Fibroblast of upper back skin (primary cell): ENCODE measurements at places on chromosomes 5 and 9.
A peak's percentile ranks its signal among the peaks of the same experiment; 100 is the strongest.

GRCh38 chr5:95803271-95804148, 19.0 kb downstream of the GLRX start:
- no peak for DNase-seq

- DNase-seq, result peak; percentile 93
Observed at GRCh38 chr5:96257904-96258303, 175.1 kb downstream of the PCSK1 start.

DNA sequence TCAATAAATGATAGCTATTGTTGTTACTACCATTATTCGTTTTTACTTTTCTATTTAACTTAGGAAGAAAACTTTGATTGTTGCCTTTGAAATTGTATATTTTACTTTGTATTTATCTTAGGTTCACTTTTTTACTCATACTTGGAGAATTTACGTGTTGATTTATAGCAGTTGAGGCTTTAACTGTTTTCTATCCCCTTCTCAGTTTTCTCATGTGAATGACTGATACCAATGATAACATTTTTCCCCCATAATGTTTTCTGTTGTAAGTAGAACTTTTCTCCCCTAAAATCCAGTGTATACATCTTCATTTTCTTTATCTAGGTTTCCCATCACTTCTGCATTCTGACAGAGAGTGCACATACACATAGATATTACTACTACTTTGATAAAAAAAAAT, 54.4 kb downstream of the FSD1L start:
- DNase-seq, result no peak

GRCh38 chr5:178247481-178248456, 15.2 kb upstream of the PHYKPL start:
- no peak for DNase-seq

- DNase-seq, result no peak
Observed at GRCh38 chr9:99582814-99583213, 238.9 kb upstream of the NR4A3 start.

GRCh38 chr5:159861086-159861485, 55.2 kb upstream of the ADRA1B start:
- DNase-seq, result peak; percentile 33

GRCh38 chr5:21159510-21160059, 1171.6 kb upstream of the CDH18 start:
- DNase-seq, result peak; percentile 18

DNA sequence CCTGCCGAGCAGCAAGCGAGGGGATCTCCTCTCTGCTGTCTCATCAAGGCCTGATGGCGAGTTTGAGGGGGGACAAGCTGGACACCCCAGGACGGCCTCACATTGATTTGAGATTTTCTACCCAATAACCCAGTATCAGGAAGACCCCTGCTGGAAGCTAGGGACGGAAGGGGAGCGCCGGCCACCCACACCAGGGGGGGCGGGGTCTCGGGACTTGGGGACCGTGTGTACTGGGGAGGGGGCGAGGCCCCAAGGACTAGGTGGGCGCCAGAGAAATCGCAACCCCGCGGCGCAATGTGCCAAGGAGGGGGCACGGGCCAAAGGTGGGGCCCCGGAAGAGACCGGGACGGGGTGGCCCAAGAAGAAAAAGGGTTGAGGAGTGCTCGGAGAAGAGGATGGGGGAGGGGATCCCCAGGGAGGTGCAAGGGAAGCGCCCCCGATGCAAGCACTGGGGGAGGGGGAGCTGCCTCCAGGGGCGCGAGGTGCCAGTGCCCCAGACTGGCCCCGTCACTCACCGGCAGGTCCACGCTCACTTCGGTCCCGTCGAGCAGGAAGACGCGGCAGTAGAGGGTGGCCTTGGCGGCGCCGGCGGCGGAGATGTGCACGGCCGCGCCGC, 1.1 kb downstream of the EPB41L4B start:
- DNase-seq, result no peak

DNA sequence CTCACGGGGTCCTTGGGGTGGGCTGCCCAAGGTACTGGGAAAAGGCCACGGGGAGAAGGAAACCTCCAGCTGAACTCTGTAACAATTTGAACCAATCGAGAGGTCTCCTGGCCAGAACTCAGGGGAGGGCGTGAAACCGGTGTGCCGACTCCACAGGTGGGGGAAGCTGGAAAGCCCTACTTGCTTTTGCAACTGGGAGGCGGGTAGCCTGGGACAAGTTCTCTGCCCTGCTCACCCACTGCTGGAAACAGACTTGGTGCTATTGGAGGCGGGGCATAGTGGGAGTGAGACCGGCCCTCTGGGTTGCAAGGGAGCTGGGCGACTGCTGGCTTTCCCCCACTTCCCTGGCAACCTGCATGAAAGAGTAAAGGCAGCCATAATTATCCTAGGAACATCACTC, 73.2 kb upstream of the SLIT3 start:
- no peak for DNase-seq

DNA sequence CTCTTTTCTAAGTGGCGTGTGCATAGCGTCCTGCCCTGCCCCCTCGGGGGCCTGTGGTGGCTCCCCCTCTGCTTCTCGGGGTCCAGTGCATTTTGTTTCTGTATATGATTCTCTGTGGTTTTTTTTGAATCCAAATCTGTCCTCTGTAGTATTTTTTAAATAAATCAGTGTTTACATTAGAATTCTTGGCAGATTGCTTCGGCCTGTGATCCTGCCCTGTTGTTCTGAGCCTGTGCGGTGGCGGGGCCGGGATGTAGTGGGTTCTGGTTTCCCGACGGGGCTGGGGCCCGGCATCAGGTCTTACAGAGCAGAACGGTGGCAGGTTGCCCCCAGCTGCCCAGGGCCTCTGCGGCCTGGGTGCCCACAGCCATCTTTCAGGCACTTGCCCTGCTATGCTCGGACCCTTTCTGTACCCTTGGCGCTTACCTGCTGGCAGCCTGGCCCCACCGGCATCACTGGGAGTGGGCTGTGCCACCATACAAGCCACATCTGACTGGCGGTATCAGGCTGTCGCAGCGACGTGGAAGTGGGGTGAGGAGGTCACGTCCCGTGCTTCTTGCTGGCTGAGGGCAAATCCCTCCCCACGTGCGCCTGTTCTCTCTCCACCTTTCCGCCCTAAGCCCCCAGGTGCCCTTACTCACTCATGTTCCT, 9.0 kb downstream of the QRFP start:
- DNase-seq, result no peak

DNA sequence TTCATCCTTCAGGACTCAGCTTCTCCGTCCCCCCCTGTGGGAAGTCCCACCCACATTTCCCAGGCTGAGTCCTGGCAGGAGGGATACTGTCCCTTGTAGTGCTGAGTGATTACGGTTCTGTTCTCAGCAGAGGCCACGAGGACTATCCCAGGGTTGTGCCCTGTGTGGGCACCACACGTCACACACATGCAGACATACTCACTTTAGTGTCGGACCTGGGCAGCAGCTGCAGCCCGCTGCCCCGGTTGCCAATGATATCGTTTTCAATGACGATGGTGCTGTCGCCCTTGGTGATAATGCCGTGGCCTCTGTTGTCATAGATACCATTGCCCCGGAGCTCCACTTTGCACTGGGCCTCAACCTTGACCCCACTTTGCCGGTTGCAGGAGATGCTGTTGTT, 32.2 kb downstream of the POLR1E start:
- no peak for DNase-seq

GRCh38 chr5:61228229-61228628, 66.0 kb upstream of the SMIM15 start:
- no peak for DNase-seq

- DNase-seq, result no peak
Observed at GRCh38 chr5:38190111-38190510, 68.2 kb upstream of the EGFLAM start.

DNA sequence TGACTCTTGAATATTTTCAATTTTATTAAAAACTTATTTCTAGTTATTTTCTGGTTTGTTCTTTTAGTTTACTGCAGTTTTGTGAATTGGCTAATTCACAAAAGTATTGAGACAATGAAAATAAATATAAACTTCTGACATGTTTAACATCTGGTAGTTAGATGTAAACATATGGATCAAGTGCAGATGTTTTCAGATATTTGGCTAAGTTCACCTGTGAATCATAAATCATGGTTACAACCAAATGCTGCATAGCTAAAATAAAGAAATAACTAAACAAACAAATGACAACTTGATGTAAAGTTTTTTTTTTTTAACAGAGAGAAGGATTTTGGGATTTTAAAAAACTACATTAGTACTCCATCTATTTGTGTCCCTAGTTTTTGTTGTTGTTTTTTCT, 484.6 kb downstream of the SLCO4C1 start:
- no peak for DNase-seq

- no peak for DNase-seq
Observed at GRCh38 chr5:17367256-17367840, 130.7 kb upstream of the TAF11L2 start.

- no peak for DNase-seq
Observed at GRCh38 chr9:107949061-107949460, 459.5 kb upstream of the KLF4 start.

- DNase-seq, result no peak
Observed at GRCh38 chr5:80655231-80655774, 520 bp upstream of the DHFR start.

- DNase-seq, result no peak
Observed at GRCh38 chr5:170551622-170552021, 47.8 kb downstream of the KCNIP1 start.

DNA sequence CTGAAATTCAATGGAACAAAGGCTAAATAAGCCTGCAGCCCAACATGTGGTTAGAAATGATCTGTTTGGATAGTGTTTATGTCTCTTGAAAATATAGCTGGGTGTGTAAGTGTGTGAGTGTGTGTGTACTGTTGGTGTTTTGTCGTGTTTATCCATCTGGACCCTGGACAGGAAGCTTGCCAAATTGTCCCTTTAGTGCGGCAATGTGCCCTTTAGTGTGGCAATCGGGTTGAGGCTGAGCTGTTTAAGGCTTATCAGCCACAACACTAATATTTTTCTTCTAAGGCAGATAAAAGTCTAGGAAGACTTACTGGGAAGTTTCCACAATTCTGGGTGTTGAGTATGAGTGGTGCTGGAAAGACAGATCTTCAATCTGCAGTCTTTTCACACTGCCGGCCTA, 180.2 kb downstream of the YTHDC2 start:
- no peak for DNase-seq

- DNase-seq, result no peak
Observed at GRCh38 chr5:56449071-56449640, 216.0 kb upstream of the ANKRD55 start.

DNA sequence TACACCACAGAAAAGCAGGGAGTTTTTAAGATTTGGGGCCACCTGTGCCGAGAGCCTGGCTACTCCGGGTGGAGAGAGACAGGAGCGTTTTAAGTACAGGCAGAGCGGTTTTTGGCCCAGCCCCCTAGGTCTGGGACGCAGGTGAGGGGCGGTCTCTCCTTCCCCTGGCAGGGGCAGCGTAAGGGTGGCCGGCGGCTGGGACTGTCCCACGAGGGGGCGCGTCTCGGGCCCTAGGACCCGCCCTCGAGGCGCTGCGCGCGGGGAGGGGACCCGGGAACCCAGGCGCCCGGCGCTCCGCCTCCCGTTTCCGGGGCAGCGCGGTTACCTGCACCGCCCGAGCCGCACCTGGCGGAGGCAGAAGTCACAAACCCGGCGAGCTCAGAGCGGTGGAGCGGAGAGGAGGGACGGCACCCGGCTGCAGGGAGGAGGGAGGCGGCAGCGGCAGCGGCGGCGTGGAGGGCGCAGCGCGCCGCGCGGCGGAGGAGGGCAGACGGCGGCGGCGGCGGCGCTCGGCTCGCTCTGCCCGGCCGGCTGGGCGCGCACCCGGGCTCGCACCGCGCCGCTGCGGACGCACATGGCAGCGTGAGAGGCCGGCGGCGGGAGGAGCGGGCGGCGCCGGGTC, at the start of gene WWC1:
Gene WWC1 (plus strand): TSS at position 304 of the 622 bp plus-strand sequence. CDS start 508 bp downstream, outside the sequence.
- peak; percentile 23 for DNase-seq

GRCh38 chr5:89981021-89981420, 428.5 kb downstream of the CETN3 start:
- no peak for DNase-seq

- no peak for DNase-seq
Observed at GRCh38 chr5:133391354-133392136, 220.8 kb downstream of the FSTL4 start.

DNA sequence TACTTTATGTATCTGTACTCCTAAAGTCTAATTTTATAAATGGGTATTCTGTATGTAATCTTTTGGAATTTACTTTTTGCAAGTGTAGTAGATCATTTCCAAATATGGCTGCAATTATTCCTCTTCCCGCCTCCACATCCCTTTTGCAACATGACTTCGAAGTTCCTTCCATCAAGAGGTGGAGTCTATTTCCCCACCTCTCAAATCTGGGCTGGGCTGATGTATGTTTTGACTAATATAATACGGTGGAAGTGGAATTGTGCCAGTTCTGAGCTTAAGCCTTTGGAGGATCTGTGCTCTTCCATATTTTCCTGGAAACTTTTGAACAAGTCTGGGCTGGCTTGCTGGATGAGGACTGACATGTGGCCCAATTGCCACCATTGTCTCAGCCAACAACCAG, 155.9 kb downstream of the FGF18 start:
- DNase-seq, result no peak

GRCh38 chr9:84856181-84856632, 186.7 kb downstream of the NTRK2 start:
- DNase-seq, result peak; percentile 63

DNA sequence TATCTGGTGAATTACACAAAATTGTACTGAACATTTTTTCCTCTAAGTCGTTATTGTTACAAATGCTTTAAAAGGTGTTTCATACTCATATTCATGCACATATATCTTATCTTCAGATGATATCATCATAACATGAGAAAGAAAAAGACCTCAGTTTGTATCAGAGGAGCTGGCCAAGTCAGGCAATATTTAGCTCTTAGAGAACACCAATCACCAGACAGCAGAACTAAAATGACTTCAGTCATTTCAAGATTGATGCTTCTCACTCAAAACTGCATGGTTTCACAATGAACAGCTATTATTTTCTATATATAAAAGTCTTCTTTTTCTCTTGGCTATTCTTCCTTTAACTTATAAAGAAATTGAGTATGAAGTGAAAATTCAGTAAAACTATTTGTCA, 44.6 kb downstream of the TSSK1B start:
- DNase-seq, result no peak

DNA sequence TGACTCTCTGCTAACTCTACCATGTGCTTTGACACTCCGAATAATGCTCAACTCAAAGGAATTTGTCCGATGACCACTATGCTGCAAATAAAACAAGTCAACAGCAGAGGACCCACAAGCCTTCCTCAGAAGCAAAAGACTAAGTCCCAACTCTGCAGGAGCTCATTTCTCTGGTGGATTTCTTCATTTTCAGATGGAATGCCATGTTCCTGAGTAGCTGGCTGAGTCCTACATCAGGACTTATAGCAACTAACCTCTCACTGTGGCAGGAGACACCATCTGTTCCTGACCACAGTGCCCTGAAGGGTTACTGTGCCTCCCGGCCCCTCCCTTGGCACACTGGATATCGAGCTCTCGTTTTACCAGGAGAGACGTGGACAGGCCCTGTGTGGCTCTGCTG, 20.8 kb downstream of the LHFPL2 start:
- DNase-seq, result peak; percentile 49
